ENCODE measurements at places on chromosomes 7 and 10.

DNA sequence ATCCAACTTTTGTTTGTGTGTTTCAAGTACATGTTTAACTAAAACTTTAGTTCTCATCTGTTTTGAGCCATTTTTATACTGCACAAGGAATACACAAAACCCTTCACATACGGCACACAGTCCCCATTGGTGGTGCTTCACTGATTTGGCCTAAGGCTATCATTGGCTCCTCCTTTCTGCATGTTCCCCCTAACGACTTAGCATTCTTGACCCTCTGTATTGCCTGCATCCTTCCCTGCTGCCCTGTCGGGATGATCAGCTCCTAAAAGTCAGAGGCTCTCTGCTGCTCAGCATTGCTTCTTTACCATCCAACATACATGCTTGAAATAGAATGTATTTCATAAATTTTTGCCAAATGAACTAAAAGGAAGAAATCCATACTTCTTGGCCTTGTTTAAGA lies 111.4 kb upstream of the ABCB5 start:
- DNase-seq: no peak

- no peak for DNase-seq
These were observed 98.7 kb downstream of the RNF216 start for GRCh38 chr7:5682551-5683279.

GRCh38 chr10:21488957-21489446 lies 36.5 kb downstream of the SKIDA1 start:
- DNase-seq: no peak

- no peak for DNase-seq
These were observed 31.3 kb upstream of the CD36 start for GRCh38 chr7:80607136-80607535.

GRCh38 chr10:11830836-11831519 lies 7.8 kb downstream of the PROSER2 start:
- no peak for DNase-seq

- peak; percentile 97 for DNase-seq
These were observed 19.8 kb upstream of the ALOX5 start for GRCh38 chr10:45354261-45354660.

DNA sequence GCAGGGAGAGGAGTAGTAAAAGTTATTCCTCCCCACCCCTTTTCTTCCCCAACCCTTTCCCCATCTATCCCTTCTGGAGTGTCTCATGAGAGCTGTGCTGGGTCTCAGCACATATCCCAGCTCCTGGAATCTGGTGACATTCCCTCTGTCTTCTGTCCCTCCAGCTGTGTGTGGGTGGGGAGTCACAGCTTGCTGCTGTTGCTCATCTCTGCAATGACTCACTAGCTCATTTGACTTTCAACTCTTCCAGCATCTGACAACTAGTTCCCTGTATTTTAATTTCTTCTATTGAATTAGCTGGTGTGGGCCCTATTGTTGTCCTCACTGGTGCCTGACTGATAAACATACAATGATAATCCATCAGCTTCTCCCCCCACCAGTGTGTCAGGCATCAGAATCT lies 198.9 kb upstream of the AUTS2 start:
- DNase-seq: peak; percentile 92

DNA sequence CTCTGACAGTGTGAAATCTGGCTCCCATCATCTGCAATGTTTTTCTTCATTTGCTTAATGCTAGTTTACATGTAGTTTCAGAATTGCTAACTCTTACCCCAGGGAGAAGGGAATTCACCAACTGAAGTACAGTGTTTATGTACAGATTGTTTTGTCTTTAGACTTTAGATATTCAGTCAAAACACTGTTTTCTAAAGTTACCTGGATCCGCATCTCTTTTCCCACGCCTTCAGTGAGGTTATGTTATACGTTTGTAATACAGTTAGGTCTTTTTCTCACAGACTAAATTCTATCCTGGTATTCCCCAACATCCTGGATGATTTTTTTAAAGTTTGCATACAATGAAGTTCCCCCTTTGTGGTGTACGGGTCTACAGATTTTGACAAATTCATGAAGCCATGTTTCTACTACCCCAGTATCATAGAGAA lies 3.2 kb upstream of the LYZL1 start:
- DNase-seq: no peak

DNA sequence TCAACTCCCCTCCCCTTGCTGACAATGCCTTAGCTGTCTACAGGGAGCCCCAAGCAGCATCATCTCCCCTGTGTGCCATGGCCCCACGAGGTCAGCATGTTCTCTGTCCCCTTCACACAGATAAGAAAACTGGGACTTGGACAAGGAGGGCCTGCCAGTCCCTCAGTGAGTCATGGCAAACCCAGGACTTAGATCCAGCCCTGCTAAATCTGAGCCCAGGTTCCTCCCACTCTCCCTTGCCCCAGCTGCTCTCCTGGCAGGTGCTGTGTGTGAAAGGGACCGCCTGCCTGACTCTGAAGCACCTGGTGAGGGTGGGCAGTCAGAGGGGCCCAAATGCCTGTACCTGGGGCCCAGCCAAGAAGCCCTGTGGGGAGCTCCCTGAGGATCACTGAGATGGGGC lies 7.4 kb downstream of the CRHR2 start:
- DNase-seq: no peak

- DNase-seq: no peak
These were observed 286.9 kb upstream of the NFE2L3 start for GRCh38 chr7:25864943-25865751.

GRCh38 chr10:88193018-88193417 lies 329.6 kb downstream of the PTEN start:
- no peak for DNase-seq

GRCh38 chr10:79137300-79137756 lies 68.6 kb downstream of the ZMIZ1 start:
- DNase-seq: no peak

DNA sequence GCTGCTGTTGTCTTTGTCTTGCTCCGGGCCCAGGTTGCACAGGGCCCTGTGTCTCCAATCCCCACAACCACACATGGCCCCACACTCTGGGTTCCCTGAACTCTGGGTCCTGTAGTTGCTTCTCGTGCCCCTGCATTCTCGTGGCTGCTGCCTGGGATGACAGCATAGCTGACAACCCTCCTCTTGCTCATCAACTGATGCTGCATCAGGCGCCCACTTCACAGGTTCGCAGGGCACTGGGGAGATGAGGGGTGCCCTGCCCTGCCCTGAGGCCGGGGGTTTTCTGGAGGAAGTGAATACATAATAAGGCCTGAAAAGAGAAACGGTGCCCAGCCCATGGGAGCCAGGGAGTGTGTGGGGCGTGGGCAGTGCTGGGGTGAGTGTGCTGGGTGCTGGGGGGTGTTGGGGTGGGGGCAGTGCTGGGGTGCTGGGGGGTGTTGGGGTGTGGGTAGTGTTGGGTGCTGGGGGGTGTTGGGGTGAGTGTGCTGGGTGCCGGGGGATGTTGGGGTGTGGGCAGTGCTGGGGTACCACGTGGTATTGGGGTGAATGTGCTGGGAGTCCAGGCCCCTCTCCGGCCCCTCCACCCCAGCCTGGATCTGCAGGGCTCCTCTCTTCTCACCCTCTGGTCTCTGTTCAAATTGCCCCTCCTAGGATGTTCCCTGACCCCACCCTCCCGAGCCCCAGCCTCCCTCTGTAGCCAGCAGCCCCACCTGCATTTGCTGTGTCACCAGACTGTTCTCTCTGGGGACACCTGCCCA lies 2.0 kb upstream of the MTG1 start:
- DNase-seq: no peak

DNA sequence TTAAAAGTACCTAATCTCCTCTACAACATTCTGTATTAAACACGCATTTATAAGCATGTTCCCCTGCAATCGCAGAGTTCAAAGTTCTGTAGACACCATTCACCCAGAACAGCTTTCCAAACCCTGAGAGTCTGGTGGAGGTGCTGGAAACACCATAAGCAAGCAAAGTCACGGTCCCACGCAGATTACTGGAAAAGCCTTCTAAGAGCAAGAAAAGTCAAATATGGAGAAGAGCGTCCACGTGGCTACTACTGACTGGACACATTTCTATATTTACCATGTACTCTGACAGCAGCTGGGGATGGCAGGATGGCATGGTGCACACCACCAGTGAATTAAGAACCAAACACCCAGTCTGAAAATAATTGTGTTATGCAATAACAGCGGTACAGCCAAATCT lies 97.7 kb downstream of the PARD3 start:
- DNase-seq: no peak

DNA sequence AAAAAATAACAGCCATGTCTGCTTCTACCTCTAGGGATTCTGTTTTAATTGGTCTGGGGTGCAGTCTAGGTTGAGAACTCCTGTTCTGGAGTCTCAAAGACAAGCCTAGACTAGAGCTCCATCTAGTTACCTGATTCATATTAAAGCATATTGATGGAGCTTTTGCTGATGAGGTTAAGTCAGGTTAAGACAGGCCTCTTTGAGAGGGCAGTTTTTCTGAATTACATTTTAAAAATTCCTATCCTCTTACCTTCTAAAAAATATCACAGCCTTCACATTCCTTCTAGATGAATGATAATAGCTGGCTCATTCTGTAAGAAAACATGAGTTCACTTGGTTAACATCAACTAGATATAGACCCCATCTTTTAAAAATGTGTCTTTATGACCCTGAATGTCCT lies 28.9 kb downstream of the MGAM start:
- DNase-seq: no peak

GRCh38 chr7:80372415-80372814 lies 139.4 kb downstream of the GNAT3 start:
- no peak for DNase-seq

GRCh38 chr7:114977277-114977676 lies 55.4 kb downstream of the MDFIC start:
- DNase-seq: no peak

- no peak for DNase-seq
These were observed 15.1 kb upstream of the CROT start for GRCh38 chr7:87330316-87330715.

DNA sequence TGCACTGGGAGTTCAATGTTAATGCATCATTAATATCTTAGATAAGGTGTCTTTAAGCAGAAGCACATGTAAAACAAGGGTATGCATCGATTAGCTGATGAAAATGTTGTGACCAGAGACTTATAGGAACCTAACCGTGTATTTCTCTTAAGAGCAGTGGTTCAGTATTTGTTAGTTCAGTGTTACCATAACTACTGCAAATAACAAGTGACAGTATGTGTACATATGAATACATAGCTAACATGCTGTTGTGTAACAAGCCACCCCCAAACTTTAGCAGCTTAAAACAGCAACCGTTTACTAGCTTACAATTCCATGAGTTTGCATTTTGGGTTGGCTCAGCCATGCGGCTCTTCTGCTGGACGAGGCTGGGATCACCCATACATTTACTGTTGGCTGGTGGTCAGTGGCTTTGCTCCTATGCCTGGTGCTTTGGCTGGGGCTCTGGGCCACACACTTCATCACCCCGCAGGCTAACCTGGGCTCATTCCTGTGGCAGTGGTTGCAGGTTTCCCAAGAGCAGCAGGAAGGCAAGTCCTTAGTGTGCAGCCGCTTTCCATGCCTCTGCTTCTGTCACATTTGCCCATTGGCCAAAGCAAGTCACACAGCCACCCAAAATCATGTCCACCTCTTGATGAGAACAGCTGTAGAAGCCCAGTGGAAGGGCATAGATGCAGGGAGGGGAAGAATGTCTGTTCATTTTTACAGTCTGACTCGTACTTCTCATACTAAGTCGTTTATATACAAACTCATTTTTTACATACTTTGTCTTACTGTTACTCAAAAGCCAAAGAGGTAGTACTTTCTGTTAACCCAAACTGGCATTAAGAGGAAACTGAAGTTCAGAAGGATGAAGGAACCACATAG lies 103.3 kb upstream of the GATA3 start:
- DNase-seq: no peak

DNA sequence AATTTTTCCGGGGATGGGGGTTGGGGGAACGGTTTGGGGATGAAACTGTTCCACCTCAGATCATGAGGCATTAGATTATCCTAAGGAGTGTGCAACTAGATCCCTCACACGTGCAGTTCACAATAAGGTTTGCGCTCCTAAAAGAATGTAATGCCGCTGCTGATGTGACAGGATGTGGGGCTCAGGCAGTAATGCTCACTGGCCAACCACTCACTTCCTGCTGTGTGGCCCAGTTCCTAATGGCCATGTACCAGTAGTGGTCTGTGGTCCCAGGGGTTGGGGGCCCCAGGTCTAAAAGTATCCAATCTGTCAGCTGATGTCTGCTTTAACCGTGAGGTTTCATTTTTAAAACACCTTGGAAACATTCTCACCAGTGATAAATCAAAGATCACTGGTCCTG lies 2.2 kb downstream of the STN1 start:
- peak; percentile 14 for DNase-seq

GRCh38 chr7:21616796-21617436 lies 74.1 kb downstream of the DNAH11 start:
- DNase-seq: no peak

DNA sequence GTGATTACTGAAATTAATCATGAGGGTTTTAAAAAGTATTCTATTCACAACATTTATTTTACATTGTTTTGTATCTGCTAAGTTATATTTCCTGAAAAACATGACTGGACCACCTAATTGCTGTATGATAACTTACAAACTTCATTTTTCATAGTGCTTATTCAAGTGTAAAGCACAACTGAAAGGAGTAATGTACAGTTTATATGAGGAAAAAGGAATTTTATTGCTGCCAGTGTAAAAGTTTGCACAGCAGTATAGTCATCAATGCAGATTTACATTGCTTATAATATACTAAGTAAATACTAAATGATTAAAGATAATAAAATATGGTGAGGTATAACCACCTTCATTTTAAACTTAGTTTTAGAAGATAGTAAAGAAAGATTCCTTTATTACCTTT lies 4.0 kb downstream of the PTEN start:
- DNase-seq: no peak

GRCh38 chr7:98568891-98569290 lies 48.2 kb upstream of the NPTX2 start:
- no peak for DNase-seq

- no peak for DNase-seq
These were observed 54.0 kb upstream of the CACUL1 start for GRCh38 chr10:118808601-118809356.
